ENCODE measurements at places on chromosomes 11 and 22.
A peak's percentile ranks its signal among the peaks of the same experiment; 100 is the strongest.

GRCh38 chr11:126310200-126310991 lies 6.5 kb downstream of the DCPS start:
- DNase-seq, result peak; percentile 73

- DNase-seq, result no peak
These were observed 15.0 kb downstream of the SART1 start for GRCh38 chr11:65976216-65977176.

- DNase-seq, result no peak
These were observed 184.1 kb downstream of the BCR start for GRCh38 chr22:23364389-23364788.

- no peak for DNase-seq
These were observed 40.9 kb downstream of the TBX1 start for GRCh38 chr22:19801340-19802000.

- no peak for DNase-seq
These were observed 16.6 kb downstream of the CD59 start for GRCh38 chr11:33719587-33719986.

GRCh38 chr11:109076870-109077269 lies 345.1 kb upstream of the C11orf87 start:
- DNase-seq, result no peak

Data from activated T-cell treated with anti-CD3 and anti-CD28 coated beads, Interleukin-2, amount 50 U/mL, for 24 hours (primary cell).